ENCODE measurements at places on chromosomes 6 and 20.

- DNase-seq = peak; percentile 70
Observed at GRCh38 chr6:50816115-50816675, 2.5 kb upstream of the TFAP2B start.

GRCh38 chr6:115945306-115945705 is 115.4 kb downstream of the FRK start:
- DNase-seq = peak; percentile 73

DNA sequence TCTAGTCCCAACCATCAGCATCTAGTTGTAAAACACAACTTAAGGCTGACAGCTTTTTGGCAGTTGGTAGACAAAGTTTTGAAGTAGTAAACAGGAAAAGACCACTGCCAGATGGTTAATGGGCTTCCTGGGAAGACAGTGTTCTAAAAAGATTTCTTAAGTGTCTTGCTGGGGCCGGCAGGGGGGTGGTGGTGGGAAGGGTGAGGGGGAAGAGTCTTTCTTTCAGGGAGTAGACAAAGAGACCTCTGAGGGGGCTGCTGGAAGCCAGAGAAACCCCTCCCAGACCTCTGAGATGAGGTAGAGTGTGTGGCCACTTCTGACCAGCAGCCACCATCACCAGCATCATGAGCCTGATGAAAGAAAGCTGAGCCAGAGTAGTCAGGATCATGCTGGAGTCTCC is 784.9 kb downstream of the TENT5A start:
- no peak for DNase-seq

GRCh38 chr6:139824864-139825263 is 450.4 kb upstream of the CITED2 start:
- no peak for DNase-seq

DNA sequence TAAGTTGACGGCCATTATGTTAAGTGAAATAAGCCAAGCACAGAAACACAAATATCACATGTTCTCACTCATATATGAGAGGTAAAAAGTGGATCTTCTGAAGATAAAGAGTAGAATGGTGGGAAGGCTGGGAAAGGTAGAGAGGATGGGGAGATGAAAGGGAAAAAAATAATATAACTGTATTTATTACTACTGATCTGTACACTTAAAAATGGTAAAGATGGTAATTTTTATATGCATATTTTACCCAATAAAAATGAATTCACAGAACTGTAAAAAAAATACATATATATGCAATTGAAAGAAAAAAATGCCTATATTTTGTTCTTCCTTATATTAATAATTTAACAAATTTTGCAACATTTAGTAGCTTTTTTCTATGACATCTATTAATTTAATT is 694.4 kb upstream of the MARCKS start:
- DNase-seq = no peak

GRCh38 chr6:43963203-43963602 is 164.0 kb downstream of the MRPL14 start:
- no peak for DNase-seq

DNA sequence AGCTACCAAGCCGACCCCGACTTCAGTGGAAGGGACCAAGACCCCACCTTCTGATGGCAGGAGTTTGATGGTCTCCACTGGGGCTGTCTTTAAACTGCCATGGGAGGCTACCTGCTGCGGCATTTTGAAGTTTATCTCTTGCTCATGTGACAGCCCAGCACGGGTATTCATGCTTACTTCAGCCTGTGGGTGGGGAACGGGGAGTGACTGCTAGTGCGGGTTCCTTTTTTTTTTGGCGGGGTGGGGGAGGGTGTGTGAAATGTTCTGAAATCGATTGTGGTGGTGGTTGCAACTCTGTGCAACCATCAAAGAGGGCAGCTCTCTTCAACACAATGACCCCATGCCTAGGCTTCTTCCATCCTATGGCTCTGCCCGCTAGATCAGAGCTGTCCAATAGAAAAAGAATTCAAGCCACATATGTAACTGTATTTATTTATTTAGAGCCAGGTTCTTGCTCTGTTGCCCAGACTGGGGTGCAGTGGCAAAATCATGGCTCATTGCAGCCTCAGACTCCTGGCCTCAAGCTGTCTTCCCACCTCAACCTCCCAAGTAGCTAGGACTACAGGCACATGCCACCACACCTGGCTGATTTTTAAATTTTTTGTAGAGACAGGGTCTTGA is 53.7 kb downstream of the PPP1R16B start:
- DNase-seq = no peak

DNA sequence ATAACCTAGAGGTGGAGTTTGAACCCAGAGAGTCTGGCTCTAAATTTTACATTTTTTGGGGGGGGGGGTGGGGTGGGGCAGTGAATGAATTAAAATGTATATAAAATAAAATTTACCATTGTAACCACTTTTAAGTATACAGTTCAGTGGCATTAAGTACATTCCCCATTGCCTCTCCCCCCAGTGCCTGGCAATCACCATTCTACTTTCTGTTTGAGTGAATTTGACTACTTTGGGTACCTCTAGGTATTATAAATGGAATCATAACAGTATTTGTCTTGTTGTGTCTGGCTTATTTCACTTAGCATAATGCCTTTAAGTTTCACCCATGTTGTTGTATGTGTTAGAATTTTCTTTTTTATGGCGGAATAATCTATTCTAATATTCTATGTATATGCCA is 2.7 kb downstream of the FAM110A start:
- no peak for DNase-seq

GRCh38 chr20:59726281-59726595 is 121.9 kb downstream of the PHACTR3 start:
- no peak for DNase-seq

DNA sequence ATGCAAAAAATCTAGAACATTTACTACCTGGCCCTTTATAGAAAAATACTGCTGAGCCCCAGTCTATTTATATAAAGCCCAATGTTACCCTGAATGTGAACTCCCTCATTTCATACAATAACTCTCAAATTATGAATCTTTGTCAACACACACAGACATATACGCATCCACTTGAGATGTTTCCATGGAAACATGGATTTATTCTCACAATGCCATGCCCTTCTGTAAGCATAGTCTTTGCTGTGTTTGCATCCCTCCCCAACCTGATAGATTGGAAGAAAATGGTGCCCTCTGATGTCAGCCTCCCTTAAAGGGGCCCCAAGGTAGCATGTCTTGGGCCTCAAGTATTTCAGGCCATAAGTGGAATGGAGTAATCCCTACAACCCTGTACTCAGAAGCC is 573.1 kb downstream of the KIF16B start:
- DNase-seq = no peak

GRCh38 chr6:73586416-73586974 is 65.7 kb upstream of the EEF1A1 start:
- DNase-seq = no peak

GRCh38 chr20:13419477-13419876 is 198.4 kb downstream of the ISM1 start:
- DNase-seq = no peak

DNA sequence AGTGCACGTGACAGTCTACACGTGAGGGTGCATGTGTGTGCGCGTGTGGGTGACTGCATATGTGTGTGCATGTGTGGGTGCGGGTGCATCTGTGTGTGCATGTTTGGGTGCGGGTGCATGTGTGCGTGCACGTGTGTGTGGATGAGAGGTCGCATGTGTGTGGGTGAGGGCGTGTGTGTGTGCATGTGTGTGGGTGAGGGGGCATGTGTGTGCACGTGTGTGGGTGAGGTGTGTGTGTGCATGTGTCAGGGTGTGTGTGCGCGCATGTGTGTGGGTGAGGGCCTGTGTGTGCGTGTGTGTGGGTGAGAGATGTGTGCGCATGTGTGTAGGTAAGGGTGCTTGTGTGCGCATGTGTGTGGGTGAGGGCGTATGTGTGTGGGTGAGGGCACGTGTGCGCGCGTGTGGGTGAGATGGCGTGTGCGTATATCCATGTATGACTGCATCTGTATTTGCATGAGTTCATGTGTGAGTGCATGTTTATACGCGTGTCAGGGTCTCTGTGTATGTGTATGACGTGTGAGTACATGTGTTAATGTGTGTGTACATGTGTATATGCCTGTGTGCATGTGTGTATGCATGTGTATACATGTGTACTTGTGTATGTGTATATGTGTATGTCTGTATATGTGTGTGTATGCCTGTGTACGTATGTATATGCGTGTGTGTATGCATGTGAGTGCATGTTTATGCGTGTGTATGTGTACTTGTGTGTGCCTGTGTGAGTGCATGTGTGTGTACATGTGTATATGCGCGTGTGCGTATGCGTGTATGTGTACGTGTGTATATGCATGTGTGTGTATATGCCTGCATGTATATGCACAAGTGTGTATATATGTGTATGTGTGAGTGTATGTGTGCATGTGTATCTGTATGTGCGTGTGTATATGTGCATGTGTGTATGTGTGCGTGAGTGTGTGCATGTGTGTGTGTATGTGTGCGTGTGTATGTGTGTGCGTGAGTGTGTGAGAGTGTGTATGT is 4.1 kb upstream of the LIME1 start:
- no peak for DNase-seq

DNA sequence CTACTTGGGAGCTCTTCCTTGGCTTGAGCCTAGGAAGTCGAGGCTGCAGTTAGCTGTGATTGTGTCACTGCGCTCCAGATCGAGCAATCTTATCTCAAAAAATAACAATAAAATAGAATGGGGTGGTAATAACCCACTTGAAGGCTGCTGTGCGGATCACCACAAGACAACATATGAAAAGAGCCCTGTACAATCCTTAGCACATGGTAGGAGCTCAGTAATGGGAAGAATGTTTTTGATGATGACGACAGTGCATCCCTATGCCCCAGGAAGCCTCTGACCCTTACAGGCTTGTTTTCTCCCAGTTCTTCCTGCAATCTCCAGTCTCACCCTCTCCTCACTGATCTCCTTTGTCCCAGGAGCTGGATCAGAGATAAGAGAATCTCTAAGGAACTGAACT is 15.5 kb downstream of the SCUBE3 start:
- DNase-seq = no peak

DNA sequence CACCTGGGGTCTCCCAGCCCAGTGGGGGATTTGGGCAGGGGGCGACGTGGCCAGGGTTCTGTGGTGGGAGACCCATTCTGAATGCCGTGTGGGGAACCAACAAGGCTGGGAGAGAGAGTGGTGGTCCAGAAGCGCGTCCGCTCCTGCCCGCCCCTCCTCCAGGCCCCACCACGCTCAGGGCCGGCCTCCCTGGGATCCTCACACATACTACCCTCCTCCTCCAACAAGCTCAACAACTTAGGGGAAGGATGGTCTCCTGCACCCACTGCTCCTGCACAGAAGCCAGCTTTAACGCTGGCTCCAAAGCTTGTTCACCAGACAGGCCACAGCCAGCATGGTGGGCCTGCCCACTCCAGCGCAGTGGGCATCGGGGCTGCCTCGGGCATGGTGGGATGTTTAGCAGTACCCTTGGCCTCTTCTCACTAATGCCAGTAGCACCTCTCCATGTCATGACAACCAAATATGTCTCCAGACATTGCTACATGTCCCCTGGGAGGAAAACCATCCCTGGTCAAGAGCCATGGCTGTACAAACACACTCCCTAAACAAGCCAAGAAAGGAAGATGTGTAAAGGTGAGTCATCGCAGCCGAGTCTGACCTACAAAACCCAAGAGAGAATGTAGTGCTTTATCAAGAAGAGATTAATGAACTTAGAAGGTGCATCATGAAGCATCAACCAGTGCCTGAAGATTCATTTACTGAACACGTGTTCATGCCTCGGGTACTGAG is 75.7 kb downstream of the BMP7 start:
- DNase-seq = no peak

DNA sequence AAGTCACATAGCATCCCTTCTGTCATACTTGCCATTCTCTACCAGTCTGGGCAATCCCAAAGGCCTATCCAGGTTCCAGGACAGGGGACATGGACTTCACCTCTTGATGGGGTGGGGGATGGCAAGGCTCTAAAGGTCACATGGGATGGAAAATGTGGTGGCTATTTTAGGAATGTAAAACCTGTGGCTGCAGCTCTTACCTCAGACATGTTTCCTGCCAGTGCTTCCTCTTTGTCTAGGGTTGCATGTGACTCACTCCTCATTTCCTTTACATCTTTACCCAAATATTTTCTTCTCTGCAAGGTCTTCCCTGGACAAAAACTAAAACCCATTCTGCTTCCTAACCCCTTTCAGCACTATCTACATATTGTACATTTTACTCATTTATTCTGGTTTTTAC is 135.7 kb downstream of the BTBD3 start:
- DNase-seq = peak; percentile 79

DNA sequence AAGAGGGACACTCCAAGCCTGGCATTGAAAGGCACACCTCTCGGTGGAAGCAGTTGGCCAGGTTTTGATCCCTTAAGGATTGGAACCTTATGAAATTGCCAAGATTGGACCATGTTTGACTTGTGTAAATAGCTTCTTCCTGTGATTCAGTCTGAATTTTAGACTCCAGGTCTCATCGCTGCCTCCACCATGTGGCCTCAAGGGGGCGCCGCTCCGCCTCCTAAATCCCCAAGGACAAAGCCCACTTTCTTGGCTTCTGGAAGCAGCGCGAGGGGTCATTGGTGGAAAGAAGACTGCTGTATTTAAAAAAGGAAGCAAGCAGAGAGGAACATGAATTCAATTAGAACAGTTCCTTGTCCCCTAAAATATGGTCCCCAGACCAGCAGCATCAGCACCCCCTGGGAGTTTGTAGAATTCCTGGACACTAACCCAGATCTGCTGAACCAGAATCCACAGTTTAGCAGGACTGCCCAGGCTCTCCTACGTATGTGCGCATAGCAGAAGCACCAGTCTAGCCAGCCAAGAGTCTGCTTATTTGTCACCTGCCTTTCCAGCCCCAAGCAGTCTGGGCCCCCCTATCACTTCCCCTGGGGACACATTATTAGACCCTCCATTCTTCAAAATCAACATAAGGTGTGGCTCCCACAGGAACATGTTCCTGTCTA is 108.5 kb downstream of the LY86 start:
- peak; percentile 72 for DNase-seq

DNA sequence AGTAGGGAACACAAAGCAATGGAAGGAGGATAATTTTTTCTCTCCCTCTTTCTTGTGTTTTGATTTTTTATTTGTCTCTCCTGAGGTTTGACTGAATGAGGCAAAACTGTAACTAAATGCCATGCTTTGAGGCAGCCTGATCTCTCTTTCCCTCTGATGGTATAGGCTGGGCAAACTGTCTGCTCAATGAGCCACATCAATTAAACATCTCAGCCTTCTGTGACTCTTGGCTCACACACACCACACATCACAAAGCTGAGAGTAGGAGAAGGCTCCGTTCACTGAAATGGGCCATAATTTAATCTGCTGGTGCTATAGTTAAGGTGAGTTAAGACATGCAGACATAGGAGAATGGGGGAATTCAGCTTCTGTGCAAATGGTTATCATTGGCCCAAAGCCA is 28.1 kb upstream of the SCGN start:
- DNase-seq = no peak
